Gastrocnemius medialis (tissue), 4 donors: ENCODE measurements at places on chromosomes 13 and 19. TPM values are rescaled to one million over a fixed set of nuclear protein-coding genes. Genes with fewer than 3 reads are reported as not detected.

Gene ARHGAP33
- total RNA-seq: 0.22 TPM

Gene SIAH3
- not detected for total RNA-seq

Gene MIR17HG
- total RNA-seq: 1.3 TPM

Gene S1PR5
- total RNA-seq: not detected

Gene CGB2
- total RNA-seq: not detected

Gene CGB8
- total RNA-seq: not detected

Gene TMEM272
- total RNA-seq: 0.41 TPM
